ENCODE measurements at places on chromosomes 2 and 18. TPM values are rescaled to one million over a fixed set of nuclear protein-coding genes. Genes with fewer than 3 reads are reported as not detected.

GRCh38 chr2:145075454-145076062 is 555.6 kb upstream of the ZEB2 start:
- no peak for DNase-seq

DNA sequence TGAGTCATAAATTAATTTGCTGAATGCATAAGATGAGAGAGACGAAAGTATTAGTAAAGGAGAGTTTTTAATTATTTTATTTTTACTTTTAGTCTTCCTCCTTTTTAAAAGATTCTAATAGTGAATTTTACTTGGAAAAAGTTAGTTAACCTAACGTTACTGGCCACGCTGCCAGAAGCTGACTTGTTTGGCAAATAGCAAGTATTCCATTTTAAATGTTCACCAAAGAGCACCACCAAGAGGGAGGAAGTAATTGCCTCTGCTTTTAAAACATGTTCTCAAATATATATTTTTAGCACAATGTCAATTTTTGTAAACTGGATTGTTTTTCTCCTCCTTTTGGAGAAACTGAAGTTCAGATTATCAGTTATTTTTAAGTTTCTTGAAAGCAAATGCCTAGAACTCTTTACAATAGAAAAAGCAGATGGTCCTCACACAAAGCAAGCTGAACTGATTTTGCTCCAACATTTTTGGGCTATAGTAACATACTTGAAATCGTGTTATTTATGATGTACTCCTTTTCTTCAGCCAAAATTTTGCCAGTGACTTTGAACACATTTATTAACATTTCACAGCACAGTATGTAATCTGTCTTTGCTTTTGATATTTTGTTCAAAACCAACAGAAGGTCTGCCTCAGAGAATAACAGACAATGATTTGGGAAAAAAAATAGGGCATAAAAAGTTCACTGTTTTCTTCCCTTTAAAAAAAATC is 1311.0 kb upstream of the FAM98A start:
- no peak for DNase-seq

GRCh38 chr2:48439102-48439501 is 90.9 kb upstream of the STON1 start:
- no peak for DNase-seq

DNA sequence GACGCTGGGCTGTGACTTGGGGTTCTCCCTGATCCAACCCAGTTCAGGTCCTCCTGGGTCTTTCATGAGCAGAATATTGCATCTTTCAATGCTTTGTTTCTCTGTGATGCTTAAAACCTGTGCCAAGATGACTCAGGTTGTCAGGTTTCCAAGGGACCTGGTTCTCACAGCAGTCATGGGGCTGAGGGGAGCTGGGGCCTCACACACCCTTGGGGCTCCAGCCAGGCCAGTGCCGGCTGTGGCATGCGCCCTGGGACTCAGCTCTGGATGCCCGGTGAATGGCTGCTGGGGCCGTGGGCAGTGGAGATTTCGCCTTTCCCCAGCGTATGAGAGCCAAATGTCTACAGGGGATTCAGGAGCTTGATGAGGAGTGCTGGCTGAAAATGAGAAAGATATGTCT is 29.6 kb downstream of the EDAR start:
- DNase-seq: peak; percentile 62

DNA sequence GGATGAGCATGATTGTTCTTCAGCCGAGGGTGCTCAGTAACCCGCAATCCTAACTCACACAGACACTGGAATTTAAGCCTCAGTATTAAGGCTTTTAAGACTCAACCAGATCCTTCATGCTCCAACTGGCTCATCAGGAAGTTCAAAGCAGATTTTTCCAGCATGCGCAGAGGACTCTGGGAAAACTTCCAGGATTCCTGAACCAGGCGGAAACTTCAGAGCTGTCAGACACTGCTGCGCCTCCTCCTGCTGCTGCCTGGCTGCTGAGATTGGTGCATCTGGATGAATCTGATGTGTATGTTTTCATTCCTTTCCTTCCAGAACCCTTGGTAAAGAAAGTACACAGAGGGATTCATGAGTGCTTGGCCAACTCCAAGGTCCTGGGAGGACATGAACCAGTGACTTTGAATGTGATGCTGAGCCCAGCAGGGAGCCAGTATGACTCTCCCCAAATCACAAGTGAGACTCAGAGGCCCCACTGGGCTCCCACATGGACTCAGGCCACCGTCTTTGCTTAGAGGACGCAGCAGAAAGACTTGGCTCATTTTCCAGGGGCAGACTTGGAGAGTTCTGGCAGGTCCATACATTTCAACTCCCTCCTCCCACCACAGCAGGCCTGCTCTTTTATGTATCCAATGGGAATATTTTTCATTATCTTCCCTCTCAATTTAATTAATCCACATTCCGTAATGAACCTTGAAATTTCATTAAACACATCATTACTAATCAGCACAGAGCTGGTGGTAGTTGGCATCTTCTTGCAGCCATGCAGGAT is 143.5 kb upstream of the HDAC4 start:
- no peak for DNase-seq

- DNase-seq: no peak
Measured at GRCh38 chr2:172861098-172861497, 125.5 kb downstream of the RAPGEF4 start.

DNA sequence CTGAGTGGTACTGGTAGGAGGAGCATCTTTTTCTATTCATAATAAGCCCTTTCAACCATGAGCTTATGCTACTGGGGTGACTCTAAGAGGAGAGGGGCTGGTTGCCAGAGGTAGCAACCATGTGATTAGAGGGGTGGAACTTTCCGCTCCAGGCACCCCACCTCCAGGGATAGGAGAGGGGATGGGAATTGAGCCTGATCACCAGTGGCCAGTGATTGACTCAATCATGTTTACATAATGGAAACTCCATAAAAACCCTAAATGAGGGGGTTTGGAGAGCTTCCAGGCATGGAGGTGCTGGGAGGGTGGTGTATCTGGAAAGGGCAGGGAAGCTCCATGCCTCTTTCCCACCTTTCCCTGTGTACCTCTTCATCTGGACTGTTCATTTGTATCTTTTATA is 46.6 kb upstream of the RHOB start:
- DNase-seq: no peak

GRCh38 chr2:58101500-58101899 is 54.9 kb downstream of the VRK2 start:
- no peak for DNase-seq

GRCh38 chr18:10482985-10483949 is 28.8 kb downstream of the APCDD1 start:
- DNase-seq: no peak

GRCh38 chr18:44602380-44602779 is 78.3 kb upstream of the SETBP1 start:
- DNase-seq: peak; percentile 83

DNA sequence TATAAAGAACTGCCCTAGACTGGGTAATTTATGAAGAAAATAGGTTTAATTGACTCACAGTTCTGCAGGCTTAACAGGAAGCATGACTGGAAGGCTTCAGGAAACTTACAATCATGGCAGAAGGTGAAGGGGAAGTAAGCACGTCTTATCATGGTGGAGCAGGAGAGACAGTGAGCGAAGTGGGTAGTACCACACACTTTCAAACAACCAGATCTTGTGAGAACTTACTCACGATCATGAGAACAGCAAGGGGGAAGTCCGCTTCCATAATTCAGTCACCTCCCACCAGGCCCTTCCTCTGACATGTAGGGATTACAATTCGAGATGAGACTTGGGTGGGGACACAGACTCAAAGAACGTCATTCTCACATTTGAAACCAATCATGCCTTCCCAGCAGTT is 260.1 kb upstream of the FAM98A start:
- no peak for DNase-seq

DNA sequence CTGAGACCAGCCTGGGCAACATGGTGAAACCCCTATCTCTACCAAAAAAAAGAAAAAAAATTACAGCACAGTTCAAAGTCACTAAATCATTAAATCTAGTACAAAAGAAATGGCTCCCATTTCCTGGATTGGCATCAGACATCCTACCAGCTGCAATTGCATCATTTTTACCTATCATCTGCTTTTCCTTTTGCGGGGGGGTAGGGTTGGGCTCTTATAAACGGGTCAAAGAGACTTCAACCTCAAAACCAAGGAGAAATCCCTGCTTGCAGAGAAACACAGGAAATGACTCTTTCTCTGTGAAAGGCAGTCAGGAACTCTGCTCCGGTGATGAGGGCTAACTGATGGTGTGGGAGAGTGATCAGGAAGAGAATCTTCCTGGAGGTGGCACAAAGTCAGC is 45.3 kb upstream of the RFX8 start:
- DNase-seq: peak; percentile 68

GRCh38 chr18:55918444-55918843 is 330.5 kb upstream of the TCF4 start:
- DNase-seq: no peak

DNA sequence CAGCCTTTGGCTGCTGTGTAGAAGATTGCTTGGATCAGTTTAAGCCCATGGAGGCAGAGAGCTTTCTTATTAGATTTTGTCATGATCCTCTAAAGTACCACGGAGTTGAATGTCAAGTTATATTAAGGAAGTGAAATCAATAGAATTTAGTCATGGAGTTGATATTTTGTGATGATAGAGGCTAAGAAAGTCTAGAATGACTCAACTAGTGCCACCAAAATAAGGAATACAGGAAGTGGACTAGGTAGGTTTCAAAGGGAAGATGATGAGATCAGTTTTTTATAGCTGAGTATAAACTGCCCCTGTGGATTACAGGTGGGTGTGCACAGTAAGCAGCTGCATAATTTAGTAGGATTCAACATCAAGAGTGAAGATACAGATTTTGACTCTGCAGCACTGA is 25.2 kb downstream of the FBXO36 start:
- DNase-seq: no peak

GRCh38 chr2:74385396-74385795 is 5.3 kb upstream of the DCTN1 start:
- DNase-seq: no peak

DNA sequence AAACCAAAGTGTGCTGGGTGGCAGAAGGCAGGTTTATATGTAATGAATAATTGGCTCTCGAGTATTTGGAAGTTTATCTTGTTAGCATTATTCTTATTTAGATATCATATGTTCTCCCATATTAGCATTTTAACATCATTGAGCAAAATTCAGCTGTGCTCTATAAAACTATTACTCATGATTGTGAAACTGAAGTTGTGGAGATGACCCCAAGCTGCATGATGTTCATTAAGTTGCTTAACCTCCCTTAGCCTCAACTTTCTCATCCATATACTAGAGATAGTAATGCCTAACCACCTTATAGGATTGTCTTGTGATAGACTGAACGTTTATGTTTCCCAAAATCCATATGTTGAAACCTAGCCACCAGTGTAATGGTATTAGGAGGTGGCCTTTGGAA is 346.3 kb downstream of the SATB2 start:
- no peak for DNase-seq

GRCh38 chr2:81872006-81872405 is 1567.5 kb upstream of the LRRTM1 start:
- DNase-seq: peak; percentile 7

- DNase-seq: no peak
Measured at GRCh38 chr2:86280191-86280667, 57.2 kb downstream of the REEP1 start.

GRCh38 chr2:130332271-130333073 is 10.2 kb upstream of the IMP4 start:
- peak; percentile 84 for DNase-seq

The CXCR4 gene
- 0.54 TPM for total RNA-seq

The ZNF638 gene
- total RNA-seq: 142 TPM

The IL37 gene
- not detected for total RNA-seq

The EML6 gene
- 1.7 TPM for total RNA-seq

The RND3 gene
- 158 TPM for total RNA-seq
